ENCODE measurements at places on chromosomes 2 and 18.

- no peak for DNase-seq
These were observed 22.0 kb downstream of the RELCH start for GRCh38 chr18:62209046-62209445.

- DNase-seq = no peak
These were observed 20.7 kb downstream of the RAMP1 start for GRCh38 chr2:237879991-237880560.

DNA sequence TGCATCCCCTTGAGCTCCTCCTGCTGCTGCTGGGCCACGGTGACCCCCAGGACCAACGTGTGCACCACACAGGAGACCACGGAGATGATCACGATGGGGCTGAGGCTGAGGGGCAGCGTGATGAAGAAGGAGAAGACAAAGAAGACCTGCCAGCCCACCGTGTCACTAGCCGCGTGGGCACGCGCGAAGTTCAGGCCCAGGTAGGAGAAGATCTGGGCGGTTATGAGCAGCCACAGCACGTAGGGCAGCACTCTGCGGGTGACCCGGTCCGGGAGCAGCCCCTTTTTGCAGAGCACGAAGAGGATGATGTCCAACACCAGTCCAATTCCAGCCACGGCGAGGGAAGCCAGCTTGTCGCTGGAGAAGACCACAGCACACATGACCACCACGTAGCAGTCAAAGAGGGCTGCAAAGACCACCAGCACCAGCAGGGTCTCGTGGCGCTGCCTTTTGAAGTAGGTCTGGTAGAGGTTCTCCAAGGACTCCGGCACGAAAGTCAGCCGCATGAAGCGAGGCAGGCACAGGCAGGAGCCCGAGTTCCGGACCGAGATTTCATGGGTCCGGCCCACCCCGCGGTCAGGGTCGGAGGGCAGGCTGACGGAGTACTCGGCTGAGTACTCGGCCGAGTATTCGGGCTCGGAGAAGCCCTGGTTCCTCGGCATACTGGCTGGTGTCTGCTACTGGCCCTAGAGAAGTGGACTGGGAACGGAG is 1.6 kb downstream of the ADCY3 start:
- no peak for DNase-seq

- no peak for DNase-seq
These were observed 133.7 kb downstream of the SMAD7 start for GRCh38 chr18:48817021-48817461.

GRCh38 chr2:762646-763045 is 85.4 kb upstream of the TMEM18 start:
- no peak for DNase-seq

GRCh38 chr2:217632043-217632442 is 370.8 kb downstream of the TNS1 start:
- DNase-seq = no peak

- no peak for DNase-seq
These were observed 1806.1 kb upstream of the PIK3C3 start for GRCh38 chr18:40148960-40149359.

- DNase-seq = no peak
These were observed 2.7 kb upstream of the TMBIM1 start for GRCh38 chr2:218295029-218295428.

GRCh38 chr18:3450012-3450798 is at the start of gene TGIF1:
TSS of gene TGIF1 (plus strand) at chr18:3450172. CDS start at chr18:3450490, 318 bp downstream.
- DNase-seq = peak; percentile 45

GRCh38 chr18:61606759-61607158 is 273.5 kb downstream of the CDH20 start:
- no peak for DNase-seq

- DNase-seq = no peak
These were observed 65.7 kb downstream of the ACTR2 start for GRCh38 chr2:65293376-65293775.

GRCh38 chr2:29245742-29246382 is 130.6 kb downstream of the CLIP4 start:
- no peak for DNase-seq

DNA sequence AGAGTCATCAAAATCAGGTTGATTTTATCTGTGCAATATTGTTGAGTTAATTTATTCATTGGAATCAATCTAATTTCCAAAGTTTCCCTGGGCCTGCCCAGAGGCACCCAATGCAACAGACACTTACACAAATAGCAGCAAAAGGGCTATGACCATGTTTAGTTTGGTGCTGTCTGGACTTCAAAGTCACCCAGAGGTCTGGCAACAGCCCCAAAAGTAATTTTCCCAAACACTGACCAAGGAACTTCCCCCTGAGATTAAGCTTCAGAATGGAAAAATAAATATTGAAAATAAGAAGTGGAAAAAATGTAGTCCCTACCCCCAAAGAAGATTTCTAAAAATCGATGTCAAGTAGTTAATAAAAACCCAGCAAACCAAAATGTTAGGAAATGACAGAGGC is 70.9 kb upstream of the RNF152 start:
- no peak for DNase-seq

DNA sequence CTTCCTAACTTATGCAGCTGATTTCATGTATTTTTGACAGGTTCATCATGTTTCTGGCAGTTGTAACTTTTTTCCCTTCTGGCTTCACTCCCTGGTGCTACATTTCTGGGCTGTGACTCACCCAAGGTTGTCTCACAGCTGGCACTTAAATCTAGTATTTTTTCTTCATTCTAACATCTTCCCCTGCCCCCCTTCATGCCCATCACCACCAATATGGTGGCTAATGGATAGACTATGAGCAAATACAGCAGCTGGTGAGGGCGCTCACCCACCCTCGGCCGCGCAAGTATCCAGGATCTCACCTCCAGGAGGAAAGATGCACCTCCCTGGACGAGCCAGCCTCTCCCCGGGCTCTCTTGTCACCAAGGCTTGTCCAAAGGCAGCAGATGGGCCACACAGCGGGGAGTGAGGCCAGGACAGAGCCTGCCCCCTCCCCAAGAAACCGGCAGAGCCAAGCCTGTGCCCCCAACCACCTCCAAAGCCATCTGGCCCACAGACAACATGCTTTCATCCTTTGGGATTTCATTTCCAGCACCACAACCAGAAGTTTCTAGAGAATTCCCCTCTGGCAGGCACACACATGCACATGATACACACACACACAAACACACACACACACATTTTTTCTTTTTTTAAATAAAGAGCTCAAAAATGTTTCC is 39.1 kb downstream of the ATOH8 start:
- DNase-seq = no peak
